Thoracic aorta (tissue), 2 donors: ENCODE measurements at places on chromosomes 5 and 9. TPM values are rescaled to one million over a fixed set of nuclear protein-coding genes. Genes with fewer than 3 reads are reported as not detected.

Gene LCN1
- total RNA-seq, result not detected

Gene IL5
- not detected for total RNA-seq

GRCh38 chr5:172758077-172758833, 12.7 kb downstream of the DUSP1 start:
- no peak for DNase-seq

DNA sequence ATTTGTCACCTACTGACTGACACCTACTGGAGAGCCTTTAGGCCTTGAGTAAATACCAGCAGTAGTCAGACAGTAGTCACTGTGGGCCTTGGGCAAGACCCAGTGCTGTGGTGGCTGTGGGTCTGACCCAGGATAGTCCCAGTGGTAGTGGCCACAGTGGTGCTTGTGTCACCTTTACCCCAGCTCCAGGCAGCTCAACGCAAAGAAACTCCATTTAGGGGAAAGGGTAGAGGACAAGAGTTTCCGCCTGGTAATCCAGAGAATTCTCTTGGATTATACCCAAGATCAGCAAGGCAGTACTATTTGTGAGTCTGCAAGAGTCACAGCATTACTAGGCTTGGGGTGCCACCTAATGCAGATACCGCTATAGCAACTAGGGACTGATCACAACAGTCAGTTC, 28.9 kb downstream of the CERT1 start:
- DNase-seq, result no peak
